ENCODE measurements at places on chromosomes 5 and 9.

DNA sequence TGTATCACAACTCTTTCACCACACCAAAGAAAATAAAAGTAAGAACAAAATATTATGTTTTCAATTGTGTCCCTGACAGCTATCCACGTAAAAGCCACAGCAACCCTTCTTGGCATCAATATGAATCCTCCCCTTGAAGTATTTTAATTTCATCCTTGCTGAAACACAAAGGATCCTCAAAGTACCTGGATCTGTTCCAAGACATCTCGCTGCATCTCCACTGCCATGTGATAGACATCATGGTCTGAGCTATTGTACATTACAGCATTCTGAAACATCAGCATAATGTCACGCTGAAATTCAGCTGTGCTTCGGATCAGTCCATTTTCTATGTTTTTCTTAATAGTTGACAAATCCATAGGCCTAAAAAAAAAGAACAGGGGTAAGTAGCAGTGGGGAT is 17.7 kb downstream of the BRD8 start:
- DNase-seq, result no peak

DNA sequence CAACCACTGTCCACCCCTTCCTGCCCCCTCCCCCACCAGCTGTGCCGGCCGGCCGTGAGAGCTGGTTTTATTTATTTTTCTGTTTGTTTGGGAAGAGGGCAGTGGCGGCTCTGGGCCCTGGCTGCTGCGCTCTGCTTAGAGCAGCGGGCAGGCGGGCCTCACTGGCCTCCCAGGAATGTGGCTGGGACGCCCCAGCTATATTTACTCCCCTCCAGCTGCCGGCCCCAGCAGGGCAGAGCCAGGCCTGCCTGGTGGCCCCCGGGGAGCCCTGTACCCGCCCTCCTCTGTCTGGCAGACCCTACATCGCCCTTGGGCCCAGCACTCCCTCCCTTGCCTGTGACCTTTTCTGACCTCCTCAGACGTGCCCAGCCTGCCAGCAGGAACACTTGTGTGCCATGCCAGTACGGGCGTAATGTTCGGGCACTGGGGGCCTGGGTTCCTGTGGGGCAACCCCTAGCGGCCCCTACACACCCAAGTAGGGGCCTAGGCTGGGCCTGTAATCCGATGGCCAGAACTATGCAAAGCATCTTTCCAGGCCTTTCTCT is 7.7 kb downstream of the CXXC5 start:
- no peak for DNase-seq

DNA sequence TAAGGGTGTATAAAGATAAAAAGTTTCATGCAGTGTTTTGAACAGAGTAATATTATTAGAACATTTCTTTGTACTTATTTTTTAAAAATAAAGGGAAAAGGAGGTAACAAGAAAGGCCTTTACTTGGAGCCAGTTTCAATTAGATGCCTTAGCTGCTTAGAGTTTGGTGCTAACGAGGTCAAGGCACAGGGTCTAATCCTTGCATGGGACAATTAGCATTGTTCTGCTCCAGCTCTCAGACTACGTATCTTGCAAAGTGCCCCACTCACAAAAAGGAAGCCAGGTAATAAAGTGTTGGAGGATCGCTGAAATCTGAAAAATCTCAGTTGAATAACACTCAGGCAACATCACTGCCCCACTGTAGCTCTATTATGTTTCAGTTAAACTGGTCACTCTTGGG is 2011.3 kb downstream of the EFNA5 start:
- no peak for DNase-seq

DNA sequence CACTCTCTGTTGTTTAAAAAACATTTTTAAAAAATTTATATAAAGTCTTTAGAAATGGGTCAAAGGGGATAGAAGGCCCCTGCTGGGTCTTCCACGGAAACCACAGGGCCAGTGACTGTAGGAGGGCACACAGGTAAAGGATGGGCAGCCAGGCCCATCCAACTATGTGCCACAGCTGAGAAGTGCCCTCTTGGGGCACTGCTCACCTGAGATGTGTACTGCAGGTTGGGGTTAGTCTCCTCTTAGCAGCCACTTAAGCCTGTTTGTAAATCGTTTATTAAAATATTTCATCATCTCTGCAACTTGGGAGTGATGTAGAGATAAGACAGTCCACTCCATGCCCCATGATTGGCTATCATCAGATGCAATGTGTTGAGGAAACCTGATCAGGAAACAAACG is 222.4 kb downstream of the DIRAS2 start:
- DNase-seq, result no peak

DNA sequence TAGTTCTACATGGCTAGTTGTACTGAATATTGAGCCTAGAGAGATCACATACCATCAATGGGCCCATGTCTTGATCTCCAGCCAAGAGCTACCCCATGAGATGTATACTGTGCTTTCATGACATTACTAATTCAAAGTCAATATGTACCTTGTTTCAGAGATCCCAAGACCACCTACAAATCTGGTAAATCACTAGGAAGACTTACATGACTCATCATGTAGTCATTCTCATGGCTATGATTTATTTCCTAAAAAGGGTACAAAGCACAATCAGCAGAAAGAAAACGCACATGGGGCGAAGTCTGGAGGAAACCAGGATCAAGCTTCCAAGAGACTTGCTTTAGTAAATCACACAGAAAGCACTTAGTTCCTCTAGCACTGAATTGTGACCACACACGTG is 103.0 kb downstream of the PCSK5 start:
- DNase-seq, result no peak

DNA sequence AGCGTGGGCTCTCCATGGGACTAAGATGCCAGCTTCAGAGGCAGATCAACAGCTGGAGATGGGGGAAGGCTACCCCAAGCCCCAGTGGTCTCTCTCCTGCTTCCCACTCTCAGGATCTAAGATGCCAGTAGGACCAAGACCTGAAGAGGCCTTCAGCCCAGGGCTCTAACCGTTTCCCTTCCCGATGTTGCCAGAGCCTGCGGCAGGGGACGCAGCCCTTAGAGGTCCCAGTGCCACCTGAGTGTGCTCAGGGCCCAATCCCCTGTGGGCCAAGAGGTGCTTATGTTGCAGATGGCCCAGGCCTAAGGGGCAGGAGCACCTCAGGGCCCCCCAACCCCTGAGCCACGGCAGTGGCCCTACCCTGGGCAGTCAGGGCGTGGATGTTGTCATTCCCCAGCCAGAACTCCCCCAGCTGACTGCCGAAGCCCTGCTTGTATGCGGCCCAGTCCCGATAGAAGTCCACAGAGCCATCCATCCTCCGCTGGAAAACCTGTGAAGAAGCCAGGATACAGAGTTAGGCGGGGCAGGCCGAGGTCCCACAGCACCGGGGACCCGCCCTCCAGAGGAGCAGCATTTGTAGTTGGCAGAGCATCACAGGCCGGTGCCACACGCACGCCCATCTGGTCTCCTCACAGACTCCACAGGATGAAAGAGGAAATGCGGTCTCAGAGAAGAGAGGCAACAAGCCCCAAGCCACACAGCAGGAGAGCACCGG is 5.4 kb downstream of the FCN1 start:
- DNase-seq, result no peak

GRCh38 chr9:35769763-35770162 is 15.7 kb upstream of the MSMP start:
- DNase-seq, result no peak

DNA sequence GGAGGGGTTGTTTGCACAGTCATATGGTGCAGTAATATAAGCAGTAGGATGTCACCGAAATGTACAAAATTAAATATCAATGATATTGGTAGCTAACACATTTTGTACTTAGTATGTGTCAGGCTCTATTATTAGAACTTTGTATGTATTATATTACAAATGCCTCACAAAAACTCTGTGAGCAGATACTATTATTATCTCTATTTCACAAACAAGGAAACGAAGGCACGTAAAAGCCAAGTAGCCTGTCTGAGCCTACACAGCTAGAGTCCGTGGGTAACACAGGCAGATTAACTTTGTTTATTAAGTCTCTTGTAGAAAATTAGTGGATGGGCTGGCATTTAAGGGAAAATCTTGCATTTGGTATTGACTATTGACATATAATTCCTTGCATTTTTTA is 284.3 kb upstream of the DAB2 start:
- DNase-seq, result no peak

DNA sequence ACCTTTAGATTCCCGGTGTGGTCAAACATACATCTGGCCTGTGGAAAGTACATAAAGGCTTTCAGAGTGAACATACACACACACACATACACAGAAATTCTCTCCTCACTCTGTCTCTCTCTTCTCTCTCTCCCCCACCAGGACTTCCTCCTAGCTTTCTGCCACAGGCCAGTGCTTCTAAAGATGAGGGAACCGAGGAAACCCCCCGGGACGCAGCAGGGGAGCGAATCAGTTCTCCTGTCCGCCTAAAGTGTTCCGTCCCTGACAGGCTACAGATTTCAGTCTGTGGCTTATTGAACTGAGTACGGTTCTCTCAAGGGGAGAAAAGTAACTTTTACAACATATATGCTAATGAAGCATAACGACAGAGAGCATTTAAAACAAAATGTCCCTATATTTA is 75.8 kb downstream of the MED27 start:
- DNase-seq, result no peak

- no peak for DNase-seq
Measured at GRCh38 chr9:73916016-73916673, 581.0 kb upstream of the RORB start.

DNA sequence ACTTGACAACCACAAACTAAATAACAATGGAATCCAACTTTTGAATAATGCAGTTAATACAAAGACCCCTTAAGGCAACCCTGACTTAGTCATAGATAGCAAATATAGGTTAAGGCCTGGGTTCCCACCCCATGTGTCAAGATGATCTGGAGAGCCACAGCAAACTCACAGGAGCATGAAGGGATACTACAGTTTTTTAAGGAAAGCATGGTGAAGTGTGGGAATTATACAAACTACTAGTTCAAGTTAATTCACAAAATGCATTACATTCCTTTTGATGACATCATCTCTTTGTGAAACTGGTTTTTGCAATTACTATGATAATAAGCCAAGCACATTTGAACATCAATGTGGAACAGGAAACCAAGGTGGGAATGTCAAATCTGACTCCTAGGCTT is 50.6 kb downstream of the LHFPL2 start:
- no peak for DNase-seq

DNA sequence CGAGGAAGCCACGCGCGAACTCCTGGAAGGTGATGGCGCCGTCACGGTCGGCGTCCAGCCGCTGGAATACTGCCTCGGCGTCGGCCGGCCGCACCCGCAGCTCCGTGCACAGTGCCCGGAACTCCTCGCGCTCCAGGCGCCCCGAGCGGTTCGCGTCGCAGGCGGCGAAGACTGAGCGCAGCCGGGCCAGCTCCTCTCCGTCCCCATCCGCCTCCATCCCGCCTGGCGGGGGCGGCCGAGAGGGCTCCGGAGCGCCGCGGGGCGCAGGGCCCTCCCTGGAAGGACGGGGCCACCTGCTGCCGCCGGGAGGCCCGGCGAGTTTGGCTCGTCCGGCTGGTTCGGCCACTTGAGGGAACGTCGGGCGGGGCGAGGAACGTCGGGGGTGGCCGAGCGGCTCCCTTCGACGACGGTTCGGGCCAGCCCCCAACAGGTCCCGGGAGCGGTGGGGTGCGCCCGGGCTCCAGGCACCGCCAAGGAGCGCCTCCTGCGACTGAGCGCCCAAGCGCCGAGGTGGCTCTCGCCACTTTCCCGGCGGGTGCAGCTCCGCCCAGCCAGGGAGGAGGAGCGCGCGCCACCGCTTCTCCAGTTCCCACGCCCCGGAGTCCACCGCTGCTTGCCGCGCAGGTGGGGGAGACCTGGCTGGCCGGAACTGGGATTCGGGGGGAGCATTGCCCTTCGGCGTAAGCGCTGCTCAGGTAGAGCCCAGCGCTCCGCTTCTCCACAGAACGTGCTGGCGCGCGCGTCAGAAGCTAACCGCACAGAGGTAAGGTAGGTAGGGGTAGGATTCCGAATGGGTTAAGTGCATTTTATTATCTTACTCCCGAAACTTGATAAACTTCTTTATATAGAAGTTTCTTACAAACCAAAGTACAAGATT is at the start of gene RASEF:
TSS of gene RASEF (minus strand) at position 492 of the 877 bp plus-strand sequence. CDS start at position 217, 275 bp downstream.
- peak; percentile 79 for DNase-seq

GRCh38 chr5:124504081-124504916 is 242.1 kb downstream of the ZNF608 start:
- DNase-seq, result no peak

GRCh38 chr5:158621391-158621790 is 478.3 kb downstream of the EBF1 start:
- no peak for DNase-seq

DNA sequence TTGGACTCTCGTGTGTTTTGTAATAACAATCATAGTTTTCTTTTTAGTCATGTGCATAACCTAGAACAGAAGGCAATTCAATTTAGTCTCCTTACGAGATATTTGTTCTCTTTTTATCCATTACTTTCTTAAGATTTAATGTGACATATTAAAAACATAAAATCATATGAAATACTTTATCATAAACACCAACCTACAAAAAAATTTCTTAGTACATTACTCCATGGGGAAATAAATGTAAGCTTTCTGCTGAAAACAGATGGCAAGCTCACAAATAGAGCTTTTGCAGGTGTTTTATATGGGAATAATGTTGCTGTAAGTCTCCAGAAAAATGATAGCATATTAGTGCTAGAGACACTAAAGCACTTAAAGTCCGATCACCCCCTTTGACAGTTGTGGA is 1035.2 kb upstream of the ARRDC3 start:
- no peak for DNase-seq

DNA sequence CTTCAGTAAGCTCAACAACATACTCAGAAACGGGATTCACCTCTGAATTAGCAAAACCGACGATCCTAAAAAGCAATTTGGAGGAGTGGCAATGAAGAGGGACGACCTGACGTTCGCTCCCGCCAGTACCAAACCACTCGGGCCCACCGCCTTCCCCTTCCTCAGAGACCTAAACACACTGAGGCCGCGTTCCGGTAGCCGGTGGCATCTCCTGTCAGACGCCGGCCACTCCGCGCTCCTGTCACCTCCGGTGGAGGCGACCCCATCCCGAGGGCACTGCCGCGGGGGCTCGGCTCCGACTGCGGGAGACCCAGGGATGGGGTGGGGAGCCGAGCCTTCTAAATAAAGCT is 617 bp downstream of the PPP6C start:
- no peak for DNase-seq

DNA sequence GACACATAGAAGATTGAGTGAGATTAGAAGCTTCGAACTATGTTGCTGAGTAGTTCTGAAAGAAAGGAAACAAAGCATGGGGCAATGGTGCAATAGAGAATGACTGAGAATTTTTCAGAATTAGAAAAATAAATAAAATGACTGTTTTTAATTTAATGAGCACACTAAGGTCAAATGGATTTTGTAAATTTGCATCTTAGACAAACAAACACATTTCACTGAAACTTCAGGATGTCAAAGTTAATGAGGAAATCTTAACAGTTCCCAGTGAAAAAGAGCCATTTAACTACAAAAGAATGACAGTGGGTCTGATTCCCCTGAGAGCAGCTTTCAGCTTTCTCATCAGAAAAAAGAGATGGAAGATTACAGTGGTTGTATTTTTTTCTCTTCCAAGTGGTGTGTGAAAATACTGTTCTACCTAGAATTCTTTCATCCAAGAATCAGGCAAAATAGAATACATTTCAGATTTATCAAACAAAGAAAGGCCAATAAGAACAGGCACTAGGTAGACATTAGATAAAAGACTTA is 591.9 kb downstream of the SEMA5A start:
- DNase-seq, result no peak

GRCh38 chr9:71168418-71168817 is 47.0 kb upstream of the TRPM3 start:
- DNase-seq, result no peak

GRCh38 chr5:154849791-154850201 is 607 bp downstream of the FAXDC2 start:
- no peak for DNase-seq

GRCh38 chr9:74036549-74037231 is 460.4 kb upstream of the RORB start:
- no peak for DNase-seq

- DNase-seq, result no peak
Measured at GRCh38 chr5:143472576-143472975, 69.1 kb upstream of the NR3C1 start.

- no peak for DNase-seq
Measured at GRCh38 chr9:114177423-114178064, 22.2 kb downstream of the COL27A1 start.
